NCI-H2029 treated with DMSO at 0.1 percent for 48 hours (cell line): ENCODE measurements at places on chromosomes 5 and 9.

GRCh38 chr5:10701567-10702039 is 59.4 kb downstream of the DAP start:
- DNase-seq, result peak; percentile 10

DNA sequence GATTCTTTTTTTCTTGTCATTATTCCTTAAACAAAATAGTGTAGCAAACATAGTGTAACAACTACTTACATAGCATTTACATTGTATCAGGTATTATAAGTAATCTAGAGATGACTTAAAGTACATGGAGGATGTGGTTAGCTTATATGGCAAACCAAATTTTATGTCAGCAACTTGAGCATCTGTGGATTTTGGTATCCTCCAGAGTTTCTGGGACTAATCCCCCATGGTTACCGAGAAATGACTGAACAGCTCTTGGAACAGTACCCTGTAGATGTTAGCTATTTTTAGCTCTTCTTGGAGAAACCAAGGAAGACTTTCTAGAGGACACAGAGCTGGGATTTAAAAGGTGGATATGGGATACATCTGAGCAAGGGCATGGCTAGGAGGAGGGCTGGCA is 157.6 kb upstream of the KLF4 start:
- no peak for DNase-seq

DNA sequence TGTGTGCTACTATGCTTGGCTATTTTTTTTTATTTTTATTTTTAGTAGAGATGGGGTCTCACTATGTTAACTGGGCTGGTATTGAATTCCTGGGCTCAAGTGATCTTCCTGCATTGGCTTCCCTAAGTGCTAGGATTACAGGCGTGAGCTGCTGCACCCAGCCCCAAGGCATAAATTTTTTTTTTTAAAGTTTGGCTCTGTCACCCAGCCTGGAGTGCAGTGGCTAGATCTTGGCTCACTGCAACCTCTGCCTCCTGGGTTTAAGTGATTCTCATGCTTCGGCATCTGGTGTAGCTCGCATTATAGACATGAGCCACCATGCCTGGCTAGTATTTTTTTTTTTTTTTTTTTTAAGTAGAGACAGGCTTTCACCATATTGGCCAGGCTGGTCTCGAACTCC is 70.3 kb downstream of the RAB24 start:
- DNase-seq, result no peak

- DNase-seq, result no peak
Observed at GRCh38 chr9:97788763-97789663, 64.0 kb upstream of the FOXE1 start.

DNA sequence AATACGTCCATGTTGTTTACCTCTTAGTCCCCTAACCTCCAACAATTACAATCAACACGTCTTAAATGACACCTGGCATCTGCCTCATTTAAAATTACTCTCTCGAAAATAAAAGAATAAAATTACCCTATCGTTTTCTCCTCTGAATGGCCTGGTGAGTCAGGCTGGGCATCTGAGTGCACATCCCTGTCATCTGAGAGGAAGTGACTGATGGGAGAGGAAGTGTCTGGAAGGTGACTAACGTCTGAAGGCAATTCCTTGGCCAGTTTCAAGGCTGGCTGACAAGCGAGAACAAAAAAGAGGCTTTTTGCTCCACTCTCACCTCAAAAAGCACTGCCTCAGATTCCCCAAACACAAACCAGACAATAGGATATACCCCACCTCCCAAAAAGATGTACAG is 57.7 kb downstream of the MAPKAP1 start:
- DNase-seq, result no peak
